Mesenteric fat pad (tissue), 1 donor: ENCODE measurements at places on chromosomes 2 and 18.

GRCh38 chr18:11136241-11136640 is 13.1 kb downstream of the PIEZO2 start:
- no peak for DNase-seq

GRCh38 chr2:201607568-201607967 is 35.7 kb downstream of the TMEM237 start:
- DNase-seq = no peak

GRCh38 chr2:18473241-18474181 is 86.9 kb downstream of the RDH14 start:
- DNase-seq = no peak

- no peak for DNase-seq
Observed at GRCh38 chr2:8452979-8453903, 228.6 kb upstream of the ID2 start.

- no peak for DNase-seq
Observed at GRCh38 chr18:9211955-9212354, 75.4 kb downstream of the ANKRD12 start.

GRCh38 chr2:9646196-9647030 is 15.6 kb upstream of the YWHAQ start:
- peak; percentile 65 for DNase-seq

DNA sequence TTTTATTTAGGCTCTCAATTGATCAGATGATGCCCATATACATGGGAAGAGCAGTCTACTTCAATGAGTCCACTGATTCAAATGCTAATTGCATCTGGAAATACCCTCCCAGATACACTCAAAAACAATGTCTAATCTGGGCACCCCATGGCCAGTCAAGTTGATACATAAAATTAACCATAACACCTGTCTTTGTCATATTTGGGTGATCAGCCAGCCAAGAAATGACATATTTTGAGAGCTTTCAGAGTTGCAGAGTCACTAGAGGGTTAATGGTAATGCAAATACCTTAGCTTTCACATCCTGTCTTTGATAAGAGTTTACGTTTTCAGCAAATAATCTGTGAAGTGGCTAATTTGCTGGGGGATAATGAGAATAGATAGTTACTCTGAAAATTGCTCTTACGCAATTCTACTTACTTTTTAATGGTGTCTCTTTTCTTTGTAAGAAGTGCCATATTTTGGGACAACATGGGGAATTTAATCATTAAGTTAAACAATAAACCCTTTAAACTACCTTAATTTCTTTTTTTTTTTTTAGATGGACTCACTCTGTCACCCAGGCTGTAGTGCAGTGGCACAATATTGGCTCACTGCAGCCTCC is 49.1 kb downstream of the CCDC195 start:
- DNase-seq = no peak
